Tongue (tissue), 3 donors: ENCODE measurements at places on chromosomes 5 and 9.

- DNase-seq: no peak
These were observed 515.8 kb downstream of the KIF4B start for GRCh38 chr5:155529362-155529761.

DNA sequence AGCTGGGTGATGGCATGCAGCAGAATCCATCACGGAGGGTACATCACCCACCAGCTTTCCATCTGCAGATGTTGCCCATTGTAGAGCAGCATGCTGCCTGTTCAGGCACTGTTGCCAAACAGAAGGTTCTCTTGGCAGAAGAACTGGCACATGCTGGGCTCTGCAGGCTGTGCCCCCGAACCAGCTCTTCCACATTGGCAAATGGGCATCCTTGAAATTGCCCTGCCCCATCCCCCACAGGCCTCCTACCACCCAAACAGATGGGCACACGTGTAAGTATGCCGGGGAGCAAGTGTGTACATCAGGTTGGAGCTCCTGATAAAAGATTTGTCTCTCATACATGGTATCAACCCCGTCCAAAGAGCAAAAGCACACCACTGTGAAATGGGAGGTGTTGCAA lies 220.3 kb upstream of the TAS2R1 start:
- no peak for DNase-seq

- no peak for DNase-seq
These were observed 36.2 kb upstream of the CXXC5 start for GRCh38 chr5:139611703-139612584.

- DNase-seq: no peak
These were observed 20.2 kb downstream of the RGS3 start for GRCh38 chr9:113483676-113484257.

DNA sequence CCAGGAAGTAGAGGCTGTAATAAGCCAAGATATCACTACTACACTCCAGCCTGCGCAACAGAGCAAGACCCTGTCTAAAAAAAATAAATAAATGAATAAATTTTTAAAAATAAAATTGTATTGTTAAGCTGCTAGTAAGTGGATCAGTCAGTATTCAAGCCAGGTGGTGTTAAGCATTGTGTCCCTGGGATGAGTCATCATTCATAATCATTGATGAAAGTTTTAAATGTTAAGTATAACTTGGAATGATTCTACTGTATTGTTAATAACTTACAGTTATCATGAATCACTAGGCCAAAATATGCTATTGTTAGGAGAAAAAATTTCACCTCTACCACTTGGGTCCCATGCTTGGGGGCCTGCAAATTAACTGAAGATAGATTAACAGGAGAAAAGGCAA lies 38.2 kb downstream of the MED10 start:
- DNase-seq: no peak

DNA sequence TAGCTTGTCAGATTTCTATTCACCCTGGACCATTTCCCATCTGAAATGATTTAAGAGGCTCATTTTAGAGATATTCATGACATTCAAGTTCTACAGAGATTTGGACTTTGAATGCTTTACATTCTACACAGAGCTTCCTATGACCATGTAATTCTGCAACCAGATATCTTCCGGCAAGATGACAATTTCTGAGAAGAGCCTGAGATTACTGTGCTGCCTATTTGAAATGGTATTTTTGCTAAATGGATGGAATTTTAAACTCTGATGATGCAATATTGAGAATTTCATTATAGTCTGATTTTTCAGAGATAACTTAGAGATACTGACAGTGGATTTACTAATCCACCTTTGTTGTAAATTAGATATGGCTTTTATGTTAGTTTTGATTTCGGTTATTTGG lies 16.0 kb upstream of the ACOT12 start:
- peak; percentile 36 for DNase-seq

DNA sequence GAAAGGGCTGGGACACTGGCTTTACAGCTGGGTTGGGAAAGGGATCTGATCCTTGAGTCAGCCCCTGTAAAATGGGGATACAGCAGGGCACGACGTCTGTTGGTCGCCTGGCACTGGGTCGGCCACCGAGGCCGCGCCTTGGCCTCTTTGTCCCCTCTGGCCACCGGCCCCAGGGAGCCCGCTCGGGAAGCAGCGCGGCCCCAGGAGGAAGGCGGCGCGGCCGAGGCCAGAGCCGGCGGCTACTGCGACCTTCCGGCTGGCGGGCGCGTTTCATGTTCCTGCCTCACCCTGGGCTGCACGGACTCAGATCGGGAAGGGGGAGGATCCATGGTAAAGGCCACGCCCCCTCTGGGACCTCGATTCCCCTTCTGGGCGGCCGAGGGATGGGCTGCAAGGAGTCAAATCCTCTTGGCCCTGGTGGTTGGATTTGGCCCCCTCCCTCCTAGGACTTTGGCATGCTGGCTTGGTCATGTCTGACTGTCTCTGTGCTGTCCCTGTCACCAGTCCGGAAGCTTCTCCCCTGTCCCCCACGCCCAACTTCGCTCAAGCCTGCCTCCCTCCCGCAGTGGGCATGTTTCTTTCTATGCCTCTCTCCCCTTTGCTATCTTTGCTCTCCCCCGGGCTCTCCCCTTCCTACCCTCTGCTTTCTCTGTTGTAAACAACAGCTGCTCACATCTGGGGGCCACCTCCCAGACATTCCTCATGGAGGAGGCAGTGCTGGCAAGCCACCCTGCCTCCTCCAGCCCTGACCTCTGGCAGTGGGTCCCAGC lies 25.8 kb downstream of the FPGS start:
- DNase-seq: peak; percentile 93

DNA sequence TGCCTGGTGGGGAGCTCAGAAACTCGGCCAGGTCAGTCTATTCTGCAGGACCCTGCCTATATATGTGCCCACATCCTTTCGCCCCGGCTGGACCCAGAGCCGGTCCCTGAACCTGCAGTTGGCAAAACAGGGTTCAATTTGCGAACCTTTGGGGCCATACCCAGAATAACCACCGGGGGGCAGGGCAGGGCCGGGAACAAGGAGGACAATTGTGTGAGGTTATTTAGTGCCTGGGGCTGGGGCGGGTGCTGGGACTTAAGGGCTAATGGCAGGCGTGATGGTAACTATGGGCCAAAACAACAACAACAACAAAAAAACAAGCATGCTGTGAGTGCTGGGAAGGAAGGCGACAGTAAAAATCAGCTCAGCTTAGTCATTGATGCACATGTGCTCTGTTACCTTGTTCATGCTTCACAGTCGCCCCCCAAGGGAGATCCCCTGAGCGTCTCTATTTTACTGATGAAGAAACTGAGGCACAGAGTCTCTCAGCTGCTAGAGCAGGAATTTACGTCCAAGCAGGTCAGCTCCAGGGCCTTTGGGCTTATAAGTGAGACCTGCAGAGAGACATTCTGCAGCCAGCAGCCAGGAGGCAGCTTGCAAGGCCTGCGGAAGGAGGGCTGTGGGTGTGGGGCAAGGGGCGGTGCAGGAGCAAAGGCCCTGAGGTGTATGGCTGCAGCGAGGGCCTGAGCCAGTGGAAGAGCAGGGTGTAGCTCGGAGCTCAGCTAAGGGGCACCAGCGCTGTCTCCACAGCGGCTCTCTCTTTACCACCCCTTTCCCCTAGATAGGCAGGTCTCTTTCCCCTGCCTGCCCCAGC lies 106.0 kb downstream of the PHF2 start:
- DNase-seq: peak; percentile 72

GRCh38 chr5:115068239-115069086 lies 101.2 kb downstream of the TRIM36 start:
- DNase-seq: no peak

DNA sequence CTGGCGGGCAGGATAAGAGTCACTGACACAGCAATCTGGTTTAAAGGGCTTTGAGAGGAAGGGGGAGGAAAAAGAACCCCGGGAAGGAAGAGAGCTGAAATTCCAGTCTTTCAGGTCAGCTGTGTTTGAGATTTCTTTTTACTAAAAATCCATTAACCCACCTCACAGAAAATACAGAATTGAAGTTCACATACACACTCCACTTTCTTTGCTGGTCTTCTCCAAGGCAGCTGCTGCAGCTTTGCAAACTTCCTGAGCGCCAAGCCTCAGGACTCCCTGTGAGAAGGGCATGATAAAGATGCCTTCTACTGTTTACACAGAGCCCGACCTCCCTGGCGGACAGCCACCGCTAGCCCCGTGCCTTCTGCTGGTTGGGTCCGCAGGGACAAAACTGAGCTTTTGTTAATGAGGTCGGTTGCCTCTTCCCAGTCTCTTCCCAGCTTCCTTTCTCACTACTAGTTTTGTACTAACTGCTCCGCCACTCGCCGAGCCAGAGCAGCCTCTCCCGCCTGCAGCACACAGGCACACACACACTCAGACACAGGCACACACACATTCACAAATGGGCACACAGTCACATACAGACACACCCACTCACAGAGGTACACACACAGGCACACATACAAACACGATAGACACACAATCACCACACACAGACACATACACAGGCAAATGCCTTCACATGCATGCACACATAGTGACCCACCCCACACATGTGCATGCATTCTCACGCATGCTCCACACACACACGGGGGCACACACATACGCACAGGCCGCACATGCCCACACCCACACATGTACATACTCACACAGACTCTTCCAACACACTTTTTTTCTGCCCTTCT lies at the start of gene FREM1:
FREM1 (minus strand) TSS at position 468 of the 845 bp plus-strand sequence. CDS start 41,451 bp downstream, outside the sequence.
- DNase-seq: peak; percentile 91

DNA sequence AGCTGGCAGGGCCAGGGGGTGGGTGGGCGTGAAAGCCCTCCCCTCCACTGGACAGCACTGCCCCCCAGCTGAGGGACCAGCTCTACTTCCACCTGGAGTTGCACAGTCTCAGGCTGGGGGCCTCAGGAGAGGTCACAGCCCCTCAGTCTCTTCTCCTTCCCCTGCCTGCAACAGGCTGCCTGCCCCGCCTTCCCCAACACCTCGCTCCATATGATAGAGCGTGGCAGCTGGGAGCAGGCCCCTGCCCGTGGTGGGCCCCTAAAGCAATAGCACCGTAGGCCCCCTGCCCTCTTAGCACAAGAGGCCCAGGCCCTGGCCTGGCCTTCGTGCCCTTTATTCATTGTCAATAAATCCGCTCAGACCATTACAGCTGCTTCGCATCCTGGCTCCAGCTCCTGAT lies 3.9 kb downstream of the RELL2 start:
- no peak for DNase-seq

DNA sequence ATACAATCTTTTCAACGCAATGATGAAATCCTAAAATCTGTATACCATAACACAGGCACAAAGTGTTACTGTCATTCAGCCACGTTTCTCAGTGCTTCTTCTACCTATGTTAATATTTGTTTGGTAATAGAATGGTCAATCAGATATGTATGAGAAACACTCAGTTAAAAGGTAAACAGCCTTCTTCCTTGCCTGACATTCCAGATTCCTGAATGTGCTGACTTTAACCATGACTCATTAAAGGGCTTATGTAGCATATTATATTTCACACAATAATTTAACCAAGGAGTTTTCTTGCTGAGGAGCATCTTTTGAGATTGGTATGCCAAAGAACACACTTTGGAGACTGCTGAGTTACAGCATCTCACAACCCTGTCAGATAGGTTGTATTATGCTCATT lies 187.6 kb downstream of the CETN3 start:
- no peak for DNase-seq

- peak; percentile 16 for DNase-seq
These were observed 831 bp downstream of the INPP5E start for GRCh38 chr9:136438548-136439480.

- DNase-seq: no peak
These were observed 125.7 kb downstream of the SEMA6A start for GRCh38 chr5:116448870-116449427.
